NCI-H187 (cell line): ENCODE measurements at places on chromosomes 16 and 17.

DNA sequence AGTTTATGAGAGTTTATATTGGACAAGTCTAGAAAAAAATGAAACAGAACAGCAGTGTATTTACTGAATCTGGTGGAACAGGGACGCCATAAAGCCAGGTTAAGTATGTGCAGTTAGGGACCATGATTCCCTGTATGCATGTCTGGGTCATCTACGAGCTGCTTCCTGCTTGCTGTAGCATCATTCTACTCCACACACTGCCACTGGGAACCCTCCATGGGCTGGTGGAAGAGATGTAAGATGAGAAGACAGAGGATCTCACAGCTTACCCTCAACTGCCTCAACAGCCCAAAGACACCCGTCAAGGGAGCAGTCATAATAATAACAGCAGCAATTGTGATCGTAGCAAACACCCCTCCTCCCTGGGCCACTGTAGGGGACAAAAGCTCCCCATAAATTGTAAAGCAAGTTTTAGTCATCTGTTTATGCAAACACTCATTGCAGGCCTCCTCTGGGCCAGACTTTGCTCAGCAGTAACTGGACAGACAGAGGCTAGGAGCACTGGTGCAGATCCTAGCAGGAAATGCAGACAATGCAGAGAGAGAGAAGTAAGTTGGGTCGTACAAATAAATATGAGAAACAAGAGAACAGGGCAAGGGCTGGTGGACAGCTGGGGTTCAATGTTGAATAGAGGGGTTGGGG, 188.0 kb downstream of the SOX9 start:
- no peak for DNase-seq

GRCh38 chr16:69064124-69064763, 41.2 kb upstream of the HAS3 start:
- no peak for DNase-seq

DNA sequence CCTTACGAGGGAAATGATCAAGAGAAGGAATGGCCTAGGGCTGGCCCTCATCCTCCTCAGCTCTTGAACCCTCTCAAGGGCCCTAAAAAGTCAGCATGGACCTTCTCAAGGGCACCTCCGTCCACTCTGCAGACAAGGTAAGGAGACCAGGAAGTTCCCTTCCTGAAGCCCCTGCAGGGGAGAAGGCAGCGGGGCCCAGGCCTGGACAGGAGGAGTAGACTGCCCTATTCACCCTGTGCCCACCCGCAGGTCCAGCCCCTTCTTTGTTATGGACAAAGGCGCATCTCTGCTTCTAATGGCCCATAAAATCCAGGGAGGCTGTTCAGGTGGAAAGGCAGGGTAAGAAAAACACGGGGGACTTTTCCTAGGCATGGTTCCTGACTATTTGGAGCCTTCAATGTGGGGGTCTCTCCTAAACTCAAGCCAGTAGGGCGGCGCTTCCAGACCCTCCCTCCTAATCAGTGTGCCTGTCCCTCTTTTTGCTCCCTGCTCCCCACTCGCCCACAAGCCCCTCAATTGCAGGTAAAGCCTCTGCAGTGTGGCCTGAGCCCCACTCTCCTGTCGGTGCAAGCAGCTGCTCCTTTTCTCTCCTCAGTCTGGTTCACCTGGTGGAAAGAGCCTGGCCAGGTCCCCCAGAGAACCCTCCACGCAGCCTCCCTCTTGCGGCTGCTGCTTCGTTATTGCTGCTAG, 28.2 kb downstream of the AXIN2 start:
- no peak for DNase-seq

GRCh38 chr17:77829843-77830799, 128.4 kb upstream of the TNRC6C start:
- no peak for DNase-seq

DNA sequence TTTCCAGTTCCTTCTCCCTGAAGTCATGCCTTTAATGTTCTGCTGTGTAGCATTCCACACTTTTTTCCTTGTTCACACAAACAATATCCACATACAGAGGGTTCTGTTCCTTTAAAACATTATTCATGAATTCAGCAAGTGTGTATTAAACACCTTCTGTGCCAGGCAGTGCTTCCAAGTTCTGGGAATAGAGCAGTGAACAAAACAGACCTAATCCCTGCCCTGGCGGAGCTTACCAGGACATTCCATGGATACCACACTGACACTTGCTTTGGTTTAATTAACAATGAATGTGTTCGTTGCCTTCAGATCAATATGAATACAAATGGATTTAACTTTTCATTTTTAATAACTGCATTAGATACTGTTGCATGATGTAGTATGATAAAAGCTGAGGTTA, 57.9 kb upstream of the CLEC19A start:
- DNase-seq: no peak

- no peak for DNase-seq
Observed at GRCh38 chr17:49966767-49967166, 2.2 kb upstream of the DLX4 start.
